Progenitor cell of endocrine pancreas (in vitro differentiated cells): ENCODE measurements at places on chromosomes 6 and 20. TPM values are rescaled to one million over a fixed set of nuclear protein-coding genes. Genes with fewer than 3 reads are reported as not detected.

- H3K27me3 ChIP-seq: no peaks in the 10 kb centered on the region
- H3K4me1 ChIP-seq: peaks cover 8% of the 10 kb centered on the region
- no peak for DNase-seq
- H3K27ac ChIP-seq: no peak overlapping the region
Observed at GRCh38 chr6:92297101-92297500, 1122.3 kb downstream of the EPHA7 start.

HSD17B8 gene
- total RNA-seq: 7.0 and 9.2 TPM in 2 replicates

CTSA gene
- 91.3 and 92.1 TPM in 2 replicates for total RNA-seq

GRCh38 chr6:112560651-112561050 lies 213.5 kb downstream of the RFPL4B start:
- no peaks in the 10 kb centered on the region for H3K27me3 ChIP-seq
- no peak overlapping the region for H3K4me3 ChIP-seq
- no peaks in the 10 kb centered on the region for H3K36me3 ChIP-seq
- H3K27ac ChIP-seq: no peak overlapping the region

DNA sequence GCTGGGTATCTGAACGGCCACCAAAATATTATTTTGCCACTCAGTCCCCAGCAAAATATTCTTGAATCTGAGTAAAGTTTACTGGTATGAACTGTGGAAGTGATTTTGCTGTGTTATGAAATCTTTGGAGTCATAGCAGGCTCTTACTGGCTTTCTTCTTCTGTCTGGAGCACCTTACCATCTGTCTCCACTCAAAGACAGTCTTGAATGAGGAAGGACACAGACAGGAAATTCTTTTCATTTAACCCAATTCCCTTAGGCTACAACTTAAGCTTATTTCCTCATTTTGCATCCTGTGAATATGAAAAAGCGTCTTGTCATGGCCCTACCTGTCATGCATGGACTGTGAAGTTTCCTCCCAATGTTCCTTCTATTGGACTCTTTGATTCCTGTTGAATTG lies 24.7 kb downstream of the FNDC1 start:
- H3K4me1 ChIP-seq: no peaks in the 10 kb centered on the region
- no peak overlapping the region for H3K27ac ChIP-seq
- H3K27me3 ChIP-seq: peaks cover 13% of the 10 kb centered on the region
- no peaks in the 10 kb centered on the region for H3K36me3 ChIP-seq

GRCh38 chr6:41878961-41879405 lies 16.2 kb downstream of the USP49 start:
- H3K36me3 ChIP-seq: no peaks in the 10 kb centered on the region
- no peak for DNase-seq
- H3K27me3 ChIP-seq: no peaks in the 10 kb centered on the region
- no peaks in the 10 kb centered on the region for H3K4me1 ChIP-seq
- no peak overlapping the region for H3K4me3 ChIP-seq
- no peak overlapping the region for H3K27ac ChIP-seq

- peaks cover 7% of the 10 kb centered on the region for H3K36me3 ChIP-seq
- H3K4me1 ChIP-seq: no peaks in the 10 kb centered on the region
- no peak overlapping the region for H3K27ac ChIP-seq
- no peak for DNase-seq
- no peaks in the 10 kb centered on the region for H3K27me3 ChIP-seq
Observed at GRCh38 chr6:105713474-105714118, 310.7 kb upstream of the PREP start.

- peak overlapping the region; percentile 56 for H3K27ac ChIP-seq
- peaks cover 2% of the 10 kb centered on the region for H3K4me1 ChIP-seq
- H3K4me3 ChIP-seq: no peak overlapping the region
Observed at GRCh38 chr6:111722179-111722731, 116.6 kb upstream of the TRAF3IP2 start.

DNA sequence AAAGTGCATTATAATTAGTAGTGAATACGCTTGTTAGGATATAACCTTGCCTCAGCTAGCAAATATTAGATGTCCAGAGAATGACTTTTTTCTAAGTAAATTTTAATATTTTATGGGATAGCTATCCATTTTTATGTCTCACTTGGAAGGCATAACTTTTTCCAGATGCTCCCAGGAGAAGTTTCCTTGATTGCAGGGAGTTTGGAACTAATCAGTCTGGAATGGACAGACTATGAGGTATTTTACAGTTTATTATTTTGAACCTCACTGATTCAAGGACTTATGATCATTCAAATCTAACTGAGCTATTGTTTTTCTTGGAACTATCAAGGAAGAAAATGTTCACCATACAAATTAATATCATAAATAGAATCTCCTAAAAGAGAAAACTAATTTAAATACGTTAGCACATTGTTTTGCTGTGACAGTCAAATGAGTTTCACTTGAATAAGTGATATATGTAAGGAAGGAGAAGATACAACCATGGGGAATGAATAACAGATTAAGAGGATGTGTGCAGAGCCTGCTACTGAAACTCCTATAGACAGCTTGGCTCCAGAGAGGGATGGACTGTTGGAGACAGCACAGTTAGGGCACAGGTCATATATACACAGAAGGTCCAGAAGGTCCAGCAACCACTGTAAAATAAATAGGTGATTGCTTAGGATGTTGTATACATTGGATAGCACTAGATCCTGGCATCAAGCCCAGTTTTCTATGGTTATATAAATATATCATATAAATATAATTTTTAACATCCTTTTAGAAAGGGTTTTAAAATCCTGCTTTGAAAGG lies 20.6 kb upstream of the LCA5 start:
- no peaks in the 10 kb centered on the region for H3K27me3 ChIP-seq
- no peak overlapping the region for H3K27ac ChIP-seq
- no peak overlapping the region for H3K4me3 ChIP-seq
- no peaks in the 10 kb centered on the region for H3K4me1 ChIP-seq
- DNase-seq: no peak

OOEP gene
- not detected in 2 replicates for total RNA-seq

- peak overlapping the region; percentile 1 for H3K4me3 ChIP-seq
- H3K36me3 ChIP-seq: peaks cover 19% of the 10 kb centered on the region
- DNase-seq: no peak
- H3K4me1 ChIP-seq: peaks cover 19% of the 10 kb centered on the region
Observed at GRCh38 chr6:22087960-22088706, 208.7 kb downstream of the PRL start.

FAM162B gene
- 1.5 and 2.5 TPM in 2 replicates for total RNA-seq

MEP1A gene
- total RNA-seq: 2.6 and 4.1 TPM in 2 replicates
